A549 treated with CORT108297 at 1 μM for 4 hours (cell line): ENCODE measurements at places on chromosomes 1 and 21. TPM values are rescaled to one million over a fixed set of nuclear protein-coding genes. Genes with fewer than 3 reads are reported as not detected.

KCNA2 gene
- total RNA-seq, result 0.02 to 0.13 TPM (median 0.02 TPM) in 5 replicates

MYOM3 gene
- total RNA-seq, result 5.9 to 7.2 TPM (median 6.5 TPM) in 5 replicates

CD1E gene
- not detected in 5 replicates for total RNA-seq

RXFP4 gene
- total RNA-seq, result 0.07 TPM in 1 of 5 replicates, not detected in the others

SLC22A15 gene
- 0.50 to 0.93 TPM (median 0.66 TPM) in 5 replicates for total RNA-seq

PEAR1 gene
- 7.8 to 11.1 TPM (median 9.9 TPM) in 5 replicates for total RNA-seq

IFI44 gene
- 0.36 to 1.6 TPM (median 0.52 TPM) in 5 replicates for total RNA-seq

MCOLN3 gene
- 3.4 to 4.2 TPM (median 3.7 TPM) in 5 replicates for total RNA-seq

PROK1 gene
- total RNA-seq, result not detected in 5 replicates

TEX50 gene
- not detected in 5 replicates for total RNA-seq

OR2L13 gene
- not detected in 5 replicates for total RNA-seq

PPOX gene
- total RNA-seq, result 11.1 to 18.1 TPM (median 16.2 TPM) in 5 replicates

LYPD8 gene
- total RNA-seq, result 0.09 to 0.15 TPM (median 0.11 TPM) in 4 of 5 replicates, not detected in the other

SPRR5 gene
- total RNA-seq, result not detected in 5 replicates

SYNC gene
- total RNA-seq, result 9.1 to 14.8 TPM (median 12.4 TPM) in 5 replicates

LCE1B gene
- total RNA-seq, result 0.07 TPM in 1 of 5 replicates, not detected in the others

ASTN1 gene
- total RNA-seq, result not detected in 5 replicates

CD1D gene
- 0.06 to 0.10 TPM in 2 of 5 replicates, not detected in the others for total RNA-seq

ST6GALNAC3 gene
- total RNA-seq, result 0.30 to 0.47 TPM (median 0.41 TPM) in 5 replicates

EPHA8 gene
- 0.03 to 0.08 TPM (median 0.05 TPM) in 4 of 5 replicates, not detected in the other for total RNA-seq

MAB21L3 gene
- not detected in 5 replicates for total RNA-seq

DNMT3L gene
- total RNA-seq, result not detected in 5 replicates

EGLN1 gene
- 44.0 to 57.8 TPM (median 54.2 TPM) in 5 replicates for total RNA-seq

OPRD1 gene
- total RNA-seq, result 0.02 to 0.07 TPM (median 0.05 TPM) in 5 replicates

ADORA3 gene
- not detected in 5 replicates for total RNA-seq

KISS1 gene
- total RNA-seq, result 0.27 to 1.2 TPM (median 0.73 TPM) in 4 of 5 replicates, not detected in the other

FAM72B gene
- total RNA-seq, result 6.0 to 8.0 TPM (median 6.8 TPM) in 5 replicates

TMEM50B gene
- 10.1 to 10.9 TPM (median 10.8 TPM) in 5 replicates for total RNA-seq

CFAP126 gene
- 0.13 to 0.40 TPM (median 0.17 TPM) in 4 of 5 replicates, not detected in the other for total RNA-seq

EPRS1 gene
- total RNA-seq, result 68.2 to 79.8 TPM (median 75.3 TPM) in 5 replicates

MRPS6 gene
- total RNA-seq, result 43.7 to 49.6 TPM (median 45.2 TPM) in 5 replicates

GJA8 gene
- total RNA-seq, result not detected in 5 replicates

FAM177B gene
- total RNA-seq, result not detected in 5 replicates

ZYG11A gene
- 2.2 to 2.6 TPM (median 2.3 TPM) in 5 replicates for total RNA-seq

KLHL21 gene
- 17.3 to 35.2 TPM (median 27.0 TPM) in 5 replicates for total RNA-seq

NPR1 gene
- 0.82 to 1.1 TPM (median 1.0 TPM) in 5 replicates for total RNA-seq

TRIM67 gene
- 0.14 to 0.25 TPM (median 0.20 TPM) in 5 replicates for total RNA-seq

GBP6 gene
- not detected in 5 replicates for total RNA-seq

OPTC gene
- total RNA-seq, result not detected in 5 replicates

GREM2 gene
- total RNA-seq, result 0.13 to 0.31 TPM (median 0.21 TPM) in 5 replicates

TARS2 gene
- 20.7 to 24.9 TPM (median 23.3 TPM) in 5 replicates for total RNA-seq
